Stimulated activated CD4-positive, alpha-beta T cell treated with anti-CD3 and anti-CD28 coated beads, Interleukin-1b, Interleukin-23, amount 100 ng/mL, for 1 hour (primary cell): ENCODE measurements at places on chromosomes 4 and X.

- no peak for DNase-seq
Measured at GRCh38 chr4:71752383-71753042, 31.4 kb downstream of the GC start.

- DNase-seq, result no peak
Measured at GRCh38 chrX:139203651-139204570, 326.6 kb upstream of the F9 start.

GRCh38 chr4:146340798-146341197, 126.5 kb downstream of the REELD1 start:
- DNase-seq, result no peak

GRCh38 chrX:1391707-1392375, at the start of gene SLC25A6:
TSS of gene SLC25A6 (minus strand) at chrX:1392113. CDS start at chrX:1392009, 104 bp downstream.
- peak; percentile 100 for DNase-seq

GRCh38 chrX:83535417-83536196, 27.5 kb downstream of the POU3F4 start:
- no peak for DNase-seq
